ENCODE measurements at places on chromosomes 2 and 18.

GRCh38 chr2:145137901-145138300 lies 618.0 kb upstream of the ZEB2 start:
- no peaks in the 10 kb centered on the region for H3K4me1 ChIP-seq
- no peak for DNase-seq
- H3K27ac ChIP-seq: no peak overlapping the region
- H3K27me3 ChIP-seq: no peaks in the 10 kb centered on the region
- no peaks in the 10 kb centered on the region for H3K36me3 ChIP-seq

- H3K27ac ChIP-seq: no peak overlapping the region
- H3K4me1 ChIP-seq: no peaks in the 10 kb centered on the region
- no peak for DNase-seq
- H3K36me3 ChIP-seq: no peaks in the 10 kb centered on the region
Measured at GRCh38 chr2:121567957-121568409, 37.3 kb downstream of the RNU4ATAC start.

- no peak overlapping the region for H3K4me3 ChIP-seq
- no peaks in the 10 kb centered on the region for H3K4me1 ChIP-seq
- no peak overlapping the region for H3K27ac ChIP-seq
- H3K27me3 ChIP-seq: no peaks in the 10 kb centered on the region
Measured at GRCh38 chr2:129610766-129611165, 368.7 kb upstream of the RAB6C start.

GRCh38 chr2:156189143-156189542 lies 143.4 kb downstream of the NR4A2 start:
- no peak overlapping the region for H3K4me3 ChIP-seq
- no peak for DNase-seq
- H3K36me3 ChIP-seq: no peaks in the 10 kb centered on the region
- H3K27ac ChIP-seq: no peak overlapping the region
- H3K4me1 ChIP-seq: peaks cover 8% of the 10 kb centered on the region

- no peak overlapping the region for H3K27ac ChIP-seq
- DNase-seq: no peak
- no peaks in the 10 kb centered on the region for H3K4me1 ChIP-seq
- peaks cover 41% of the 10 kb centered on the region for H3K27me3 ChIP-seq
- H3K36me3 ChIP-seq: no peaks in the 10 kb centered on the region
Measured at GRCh38 chr18:63182861-63183260, 136.7 kb downstream of the BCL2 start.

DNA sequence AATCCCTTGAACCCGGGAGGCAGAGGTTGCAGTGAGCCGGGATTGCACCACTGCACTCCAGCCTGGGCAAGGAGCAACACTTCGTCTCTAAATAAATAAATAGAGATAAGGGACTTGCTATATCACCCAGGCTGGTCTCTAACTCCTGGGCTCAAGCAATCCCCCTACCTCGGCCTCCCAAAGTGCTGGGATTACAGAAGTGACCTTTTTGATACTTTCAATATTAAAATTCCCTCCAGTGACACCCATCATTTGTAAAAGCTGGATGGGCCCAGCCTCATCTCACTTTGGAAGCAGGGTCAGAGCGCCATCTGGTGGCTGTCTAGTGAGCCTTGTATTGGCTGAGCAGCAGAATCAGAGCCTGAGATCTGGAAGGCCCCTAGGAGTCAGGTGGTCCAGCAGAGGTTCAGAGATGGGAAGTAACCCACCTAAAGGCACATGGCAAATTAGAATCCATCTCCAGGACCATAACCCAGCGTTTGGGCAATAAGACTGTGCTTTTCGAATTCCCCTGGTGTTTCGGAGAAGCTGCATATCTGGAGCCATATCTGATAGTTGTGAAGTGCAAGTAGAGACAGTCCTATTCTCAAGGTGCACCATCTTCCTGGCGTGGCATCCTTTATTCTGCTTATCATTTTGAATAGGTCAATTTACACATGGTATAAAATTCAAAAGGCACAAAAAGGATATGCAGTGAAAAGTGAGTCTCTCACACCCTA lies 18.3 kb upstream of the SLC35F6 start:
- H3K36me3 ChIP-seq: no peaks in the 10 kb centered on the region
- H3K27ac ChIP-seq: no peak overlapping the region
- H3K4me1 ChIP-seq: no peaks in the 10 kb centered on the region
- peak; percentile 86 for DNase-seq
- H3K27me3 ChIP-seq: no peaks in the 10 kb centered on the region
- H3K4me3 ChIP-seq: no peak overlapping the region

- H3K4me1 ChIP-seq: no peaks in the 10 kb centered on the region
- no peak for DNase-seq
- H3K4me3 ChIP-seq: no peak overlapping the region
- H3K27me3 ChIP-seq: peaks cover 25% of the 10 kb centered on the region
- no peaks in the 10 kb centered on the region for H3K36me3 ChIP-seq
- H3K27ac ChIP-seq: no peak overlapping the region
Measured at GRCh38 chr2:48693645-48694044, 61.9 kb downstream of the LHCGR start.

DNA sequence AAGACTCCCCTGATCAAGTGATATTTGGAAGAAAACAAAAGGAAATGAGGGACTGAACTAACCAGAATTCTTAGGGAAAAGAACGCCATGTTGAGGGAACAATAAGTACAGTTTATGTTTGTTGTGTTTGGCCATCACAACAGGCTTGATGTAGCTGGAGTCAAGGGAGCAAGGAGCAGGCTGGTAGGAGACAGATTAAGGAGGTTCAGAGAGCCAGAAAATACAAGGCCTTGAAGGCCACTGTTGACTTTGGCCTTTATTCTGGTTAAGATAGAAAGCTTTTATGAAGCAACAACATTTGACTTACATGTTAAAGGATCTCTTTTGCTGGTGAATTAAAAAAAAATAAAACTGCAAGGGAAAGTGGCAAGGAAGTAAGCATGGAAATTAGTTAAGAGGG lies 754.1 kb upstream of the SLC8A1 start:
- H3K4me3 ChIP-seq: no peak overlapping the region
- no peaks in the 10 kb centered on the region for H3K27me3 ChIP-seq
- no peak for DNase-seq
- no peak overlapping the region for H3K27ac ChIP-seq

GRCh38 chr2:205746420-205746785 lies 64.1 kb downstream of the NRP2 start:
- H3K27me3 ChIP-seq: no peaks in the 10 kb centered on the region
- H3K4me3 ChIP-seq: no peak overlapping the region

- H3K4me1 ChIP-seq: no peaks in the 10 kb centered on the region
- H3K36me3 ChIP-seq: no peaks in the 10 kb centered on the region
- no peak for DNase-seq
- H3K27me3 ChIP-seq: no peaks in the 10 kb centered on the region
- no peak overlapping the region for H3K4me3 ChIP-seq
- no peak overlapping the region for H3K27ac ChIP-seq
Measured at GRCh38 chr2:161836664-161837063, 212.4 kb downstream of the SLC4A10 start.

GRCh38 chr2:74100254-74101216 lies 47.2 kb downstream of the BOLA3 start:
- H3K4me1 ChIP-seq: no peaks in the 10 kb centered on the region
- H3K4me3 ChIP-seq: no peak overlapping the region
- no peak for DNase-seq
- peaks cover 11% of the 10 kb centered on the region for H3K36me3 ChIP-seq
- no peaks in the 10 kb centered on the region for H3K27me3 ChIP-seq

- H3K27me3 ChIP-seq: no peaks in the 10 kb centered on the region
- H3K4me3 ChIP-seq: no peak overlapping the region
- no peaks in the 10 kb centered on the region for H3K4me1 ChIP-seq
- H3K27ac ChIP-seq: no peak overlapping the region
Measured at GRCh38 chr2:37637190-37637860, 34.1 kb downstream of the CDC42EP3 start.

GRCh38 chr2:64730551-64731262 lies 77.0 kb upstream of the SERTAD2 start:
- peaks cover 6% of the 10 kb centered on the region for H3K4me1 ChIP-seq
- H3K27ac ChIP-seq: no peak overlapping the region
- H3K36me3 ChIP-seq: peaks cover 3% of the 10 kb centered on the region
- DNase-seq: peak; percentile 36

- H3K27ac ChIP-seq: 0 out of 2 replicates have a peak overlapping the region, but pooled peaks have one; percentile 58
- H3K4me1 ChIP-seq: peaks cover 35% of the 10 kb centered on the region
- H3K4me3 ChIP-seq: no peak overlapping the region
- no peaks in the 10 kb centered on the region for H3K27me3 ChIP-seq
- no peaks in the 10 kb centered on the region for H3K36me3 ChIP-seq
Measured at GRCh38 chr2:60959501-60959900, 58.0 kb upstream of the PEX13 start.

DNA sequence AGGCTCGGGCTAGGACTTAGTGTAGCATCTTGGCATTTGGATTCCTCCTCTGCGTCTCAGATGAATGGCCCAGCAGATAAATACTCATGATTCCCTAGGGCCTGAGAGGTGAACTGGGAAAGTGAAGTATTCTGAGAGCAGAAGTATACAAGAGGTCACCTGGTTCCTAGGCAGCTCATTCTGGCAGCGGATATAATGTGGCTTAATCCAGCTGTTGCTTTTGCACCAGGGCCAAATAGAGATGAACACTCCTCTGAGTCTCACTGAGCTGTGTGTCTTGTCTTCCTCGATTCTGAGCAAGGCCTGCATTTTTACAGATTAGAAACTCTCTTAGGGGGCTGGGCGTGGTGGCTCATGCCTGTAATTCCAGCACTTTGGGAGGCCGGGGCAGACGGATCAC lies 196.1 kb downstream of the SLC4A3 start:
- H3K4me3 ChIP-seq: no peak overlapping the region
- H3K36me3 ChIP-seq: no peaks in the 10 kb centered on the region
- H3K27ac ChIP-seq: no peak overlapping the region
- no peak for DNase-seq

- H3K4me1 ChIP-seq: peaks cover 8% of the 10 kb centered on the region
- no peaks in the 10 kb centered on the region for H3K27me3 ChIP-seq
- peak; percentile 52 for DNase-seq
- peaks cover 3% of the 10 kb centered on the region for H3K36me3 ChIP-seq
Measured at GRCh38 chr2:111209045-111209514, 88.4 kb downstream of the BCL2L11 start.

- no peak for DNase-seq
- no peak overlapping the region for H3K4me3 ChIP-seq
- H3K27ac ChIP-seq: no peak overlapping the region
Measured at GRCh38 chr2:207601774-207602173, 23.4 kb downstream of the METTL21A start.

- no peaks in the 10 kb centered on the region for H3K27me3 ChIP-seq
- peaks cover 10% of the 10 kb centered on the region for H3K4me1 ChIP-seq
- no peaks in the 10 kb centered on the region for H3K36me3 ChIP-seq
Measured at GRCh38 chr2:196821195-196821594, 12.0 kb upstream of the C2orf66 start.

DNA sequence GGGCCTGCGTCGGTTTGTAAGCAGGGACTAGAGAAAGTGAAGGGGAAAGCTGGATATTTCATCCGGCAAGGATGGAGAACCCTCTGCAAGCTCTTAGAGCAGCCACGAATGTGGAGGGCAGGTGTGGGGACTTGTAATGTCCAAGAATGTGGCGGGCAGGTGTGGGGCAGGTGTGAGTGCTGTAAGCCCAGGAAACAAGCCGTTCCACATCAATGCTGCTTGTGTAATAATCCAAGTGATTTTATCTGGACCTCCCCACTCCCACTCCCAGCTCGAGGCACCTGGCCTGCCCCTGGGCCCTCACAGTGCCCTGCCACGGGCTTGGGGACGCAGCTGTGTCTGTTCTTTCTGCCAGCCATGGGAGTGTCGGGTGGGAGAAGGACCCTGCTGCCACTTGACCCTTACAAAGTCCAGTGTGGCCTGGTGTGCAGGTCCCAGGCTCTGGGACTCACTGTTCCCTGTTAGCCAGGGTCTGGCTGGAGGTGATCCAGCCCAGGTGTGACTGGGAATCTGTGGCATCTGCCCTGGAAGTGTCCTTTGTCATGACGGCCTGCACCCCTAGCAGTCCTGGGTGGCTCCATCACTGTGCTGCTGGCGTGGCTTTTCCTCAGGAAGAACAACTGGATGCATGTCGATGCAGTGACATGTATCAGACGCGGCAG lies 42.8 kb downstream of the SOX11 start:
- H3K36me3 ChIP-seq: no peaks in the 10 kb centered on the region
- no peaks in the 10 kb centered on the region for H3K4me1 ChIP-seq
- H3K27me3 ChIP-seq: no peaks in the 10 kb centered on the region
- H3K4me3 ChIP-seq: no peak overlapping the region
- no peak for DNase-seq
- H3K27ac ChIP-seq: no peak overlapping the region

GRCh38 chr2:151217343-151217742 lies 44.3 kb downstream of the RBM43 start:
- DNase-seq: no peak
- no peak overlapping the region for H3K4me3 ChIP-seq
- no peaks in the 10 kb centered on the region for H3K27me3 ChIP-seq

DNA sequence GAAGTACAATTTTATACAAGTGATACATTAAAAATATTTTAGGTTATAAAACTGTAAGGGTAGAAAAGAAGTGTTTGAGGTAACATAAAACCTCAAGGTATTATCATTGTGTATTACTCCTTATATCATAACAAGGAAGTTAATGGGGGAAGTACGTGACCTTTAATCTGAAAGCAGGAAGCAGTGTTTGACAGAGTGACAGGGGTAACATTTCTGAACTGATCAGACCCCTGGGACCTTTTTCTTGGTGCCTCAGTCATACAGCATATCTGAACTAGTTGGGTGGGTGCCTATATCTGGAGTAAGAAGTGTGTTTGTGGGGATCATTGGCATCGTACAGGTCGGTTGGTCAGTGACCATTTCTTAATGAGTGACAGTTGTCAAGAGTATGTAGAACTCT lies 43.0 kb downstream of the MALT1 start:
- no peaks in the 10 kb centered on the region for H3K4me1 ChIP-seq
- no peak for DNase-seq
- H3K4me3 ChIP-seq: no peak overlapping the region
- no peaks in the 10 kb centered on the region for H3K36me3 ChIP-seq
- no peaks in the 10 kb centered on the region for H3K27me3 ChIP-seq
- no peak overlapping the region for H3K27ac ChIP-seq

- peak overlapping the region; percentile 50 for H3K4me3 ChIP-seq
- no peaks in the 10 kb centered on the region for H3K36me3 ChIP-seq
- no peaks in the 10 kb centered on the region for H3K27me3 ChIP-seq
Measured at GRCh38 chr2:97871096-97871780, 124.5 kb downstream of the TMEM131 start.

DNA sequence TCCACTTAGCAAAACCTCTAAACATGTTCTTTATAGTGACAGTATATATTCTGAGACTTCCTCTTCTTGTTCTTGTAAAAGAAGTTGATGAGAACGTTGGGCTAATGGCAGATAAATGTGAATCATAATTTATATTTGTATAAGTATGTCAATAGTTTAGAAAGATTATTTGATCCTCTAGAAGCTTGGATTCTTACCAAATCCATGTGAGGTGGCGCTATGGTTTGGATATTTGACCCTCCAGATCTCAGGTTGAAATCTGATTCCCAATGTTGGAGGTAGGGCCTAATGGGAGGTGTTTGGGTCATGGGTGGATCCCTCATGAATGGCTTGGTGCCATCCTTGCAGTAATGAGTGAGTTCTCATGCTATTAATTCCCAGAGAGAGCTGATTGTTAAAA lies 29.8 kb upstream of the SCN1A start:
- peaks cover 23% of the 10 kb centered on the region for H3K4me1 ChIP-seq
- DNase-seq: peak; percentile 96
- H3K27me3 ChIP-seq: peaks cover 17% of the 10 kb centered on the region
- H3K27ac ChIP-seq: peak overlapping the region; percentile 24
- H3K36me3 ChIP-seq: no peaks in the 10 kb centered on the region
- H3K4me3 ChIP-seq: no peak overlapping the region
